ENCODE measurements at places on chromosomes 3 and 15.

GRCh38 chr15:61091289-61091616, 137.8 kb downstream of the RORA start:
- no peak for DNase-seq

DNA sequence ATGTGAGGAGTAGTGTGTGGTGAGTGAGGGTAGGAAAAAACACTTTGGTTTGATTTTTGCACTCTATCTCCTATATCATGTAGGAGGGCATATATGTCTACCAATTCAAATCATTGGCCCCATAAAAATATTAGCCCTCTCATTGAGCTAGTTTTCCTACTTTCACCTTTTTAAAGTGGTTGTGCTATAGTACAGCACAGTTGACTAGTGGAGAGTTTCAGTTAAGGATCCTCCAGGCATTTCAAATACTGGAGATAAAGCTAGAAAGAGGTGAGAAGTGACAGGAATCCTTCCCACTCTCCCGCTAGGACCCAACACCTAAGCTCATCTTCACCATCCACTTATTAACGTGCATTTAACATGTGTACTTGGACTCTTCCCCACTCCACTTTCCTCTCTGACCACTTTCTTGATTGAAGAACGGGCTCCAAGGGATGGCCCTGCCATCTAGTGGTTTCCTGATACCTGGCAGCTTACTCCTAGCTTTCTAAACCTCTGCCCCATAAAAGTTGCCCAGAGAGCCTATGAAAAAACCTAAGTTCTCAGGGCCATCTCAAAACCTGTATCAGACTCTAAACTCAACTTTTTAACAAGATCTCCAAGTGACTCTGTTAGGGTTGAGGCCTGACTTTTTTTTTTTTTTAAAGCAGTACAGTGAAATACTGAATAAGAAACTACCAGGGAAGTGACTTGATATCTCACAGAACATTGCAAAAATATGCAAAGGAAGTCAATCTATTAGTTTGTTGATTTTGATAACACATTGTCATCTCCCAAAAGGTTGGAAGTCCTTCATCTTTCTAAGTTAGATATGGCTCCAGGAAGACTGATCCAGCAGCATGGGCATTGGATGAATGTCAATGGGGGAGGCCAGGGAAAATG, 17.9 kb downstream of the IL12A start:
- DNase-seq, result no peak

DNA sequence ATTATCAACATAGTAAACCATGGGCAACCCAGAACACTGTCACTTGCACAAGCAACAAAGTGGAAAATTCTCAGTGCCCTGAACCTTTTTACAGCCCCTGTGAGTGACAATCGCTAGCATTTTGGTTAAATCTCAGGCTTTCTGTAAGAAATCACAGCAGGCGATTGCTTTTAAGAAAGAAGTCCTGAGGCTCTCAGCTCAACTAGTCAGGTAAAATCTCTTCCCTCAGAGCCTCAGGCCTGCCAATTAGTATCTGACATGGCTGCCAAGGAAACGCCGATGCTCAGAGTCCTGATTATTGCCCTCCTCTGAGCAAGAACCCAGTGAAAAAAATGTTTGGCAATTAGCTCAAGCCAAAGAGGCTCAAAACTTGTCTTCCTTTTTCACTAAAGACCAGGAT, 530.8 kb downstream of the DIPK2A start:
- DNase-seq, result no peak

GRCh38 chr3:183825456-183826161, at the start of gene MAP6D1:
Gene MAP6D1, minus strand, starts transcription at chr3:183825577. Its CDS starts 30 bp downstream, at chr3:183825547.
- peak; percentile 33 for DNase-seq

GRCh38 chr15:55222588-55222987, 25.8 kb upstream of the RSL24D1 start:
- no peak for DNase-seq

All from activated naive CD4-positive, alpha-beta T cell treated with Interleukin-2 at 50 U/mL for 16 hours (primary cell).